Endothelial cell of umbilical vein (primary cell): ENCODE measurements at places on chromosomes 5 and 9. TPM values are rescaled to one million over a fixed set of nuclear protein-coding genes. Genes with fewer than 3 reads are reported as not detected.

- H3K4me3 ChIP-seq = no peak overlapping the region
- no peak for DNase-seq
- no peak overlapping the region for H3K27ac ChIP-seq
- no peaks in the 10 kb centered on the region for H3K36me3 ChIP-seq
- peaks cover 34% of the 10 kb centered on the region for H3K27me3 ChIP-seq
These were observed 138.7 kb upstream of the PALM2AKAP2 start for GRCh38 chr9:109641372-109641659.

GRCh38 chr5:167561796-167562195 lies 729.6 kb upstream of the WWC1 start:
- no peak for DNase-seq
- H3K27ac ChIP-seq = no peak overlapping the region
- no peaks in the 10 kb centered on the region for H3K4me1 ChIP-seq

DNA sequence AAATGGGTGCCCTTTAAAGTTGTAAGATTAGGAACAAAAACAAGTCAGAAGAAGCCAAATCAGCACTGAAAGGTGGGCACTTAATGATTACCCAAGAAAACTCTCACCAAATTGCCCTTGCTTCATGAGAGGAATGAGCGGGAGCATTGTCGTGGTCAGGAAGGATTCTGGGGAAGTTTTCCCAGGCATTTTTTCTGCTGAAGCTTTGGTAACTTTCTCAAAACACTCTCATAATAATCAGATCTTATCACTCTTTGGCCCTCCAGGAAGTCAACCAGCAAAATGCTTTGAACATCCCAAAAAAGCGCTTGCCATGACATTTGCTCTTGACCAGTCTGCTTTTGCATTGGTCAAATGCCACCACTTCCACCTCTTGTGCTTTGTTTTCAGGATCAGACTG lies 10.4 kb upstream of the PCDHGC3 start:
- H3K27ac ChIP-seq = no peak overlapping the region
- H3K4me3 ChIP-seq = no peak overlapping the region
- H3K4me1 ChIP-seq = no peaks in the 10 kb centered on the region

GRCh38 chr9:121857928-121858327 lies 206.5 kb downstream of the DAB2IP start:
- H3K36me3 ChIP-seq = no peaks in the 10 kb centered on the region
- no peak overlapping the region for H3K4me3 ChIP-seq
- DNase-seq = no peak
- no peaks in the 10 kb centered on the region for H3K27me3 ChIP-seq
- H3K27ac ChIP-seq = no peak overlapping the region

- no peaks in the 10 kb centered on the region for H3K27me3 ChIP-seq
- H3K36me3 ChIP-seq = no peaks in the 10 kb centered on the region
- no peaks in the 10 kb centered on the region for H3K4me1 ChIP-seq
These were observed 216.4 kb downstream of the CACNA1B start for GRCh38 chr9:138094028-138094427.

DNA sequence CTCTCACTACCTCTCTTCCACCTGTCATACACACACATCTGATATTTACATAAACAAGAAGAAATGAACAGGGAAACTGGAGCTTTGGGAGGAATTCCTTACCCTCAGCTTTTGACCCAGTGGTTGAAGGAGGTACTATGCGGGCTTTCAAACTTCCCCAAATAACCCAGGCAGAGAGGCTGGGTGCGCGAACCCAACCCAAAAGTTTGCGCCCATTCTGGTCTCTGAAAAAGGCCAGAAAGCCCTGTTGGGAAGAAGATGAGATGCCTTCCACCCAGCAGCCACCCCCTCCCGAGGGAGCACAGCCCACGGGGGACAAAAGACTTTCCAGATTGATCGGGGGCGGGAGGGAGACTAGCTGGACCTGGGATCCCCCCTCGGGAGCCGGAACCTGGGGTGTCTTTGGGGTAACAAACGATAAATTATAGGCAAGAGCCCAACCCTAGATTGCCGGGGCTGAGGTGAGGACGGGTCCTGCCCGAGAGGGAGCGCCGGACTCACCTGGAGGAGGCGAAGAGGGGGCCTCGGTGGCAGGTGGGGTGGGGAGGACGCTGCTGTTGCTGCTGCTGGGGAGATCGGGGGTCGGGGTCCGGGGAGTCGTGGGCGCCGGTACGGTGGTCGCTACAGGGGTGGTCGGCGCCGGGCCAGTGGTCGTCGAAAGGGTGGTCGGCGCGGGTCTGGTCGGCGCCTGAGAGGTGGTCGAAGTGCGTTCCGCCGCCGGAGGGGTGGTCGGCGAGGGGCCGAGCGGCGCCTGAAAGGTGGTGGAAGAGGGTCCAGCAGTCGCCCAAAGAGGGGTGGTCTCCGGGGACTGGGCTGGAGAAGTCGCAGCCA lies 798 bp downstream of the MEGF9 start:
- H3K36me3 ChIP-seq = no peaks in the 10 kb centered on the region
- DNase-seq = no peak
- peaks cover 21% of the 10 kb centered on the region for H3K4me1 ChIP-seq
- H3K27me3 ChIP-seq = no peaks in the 10 kb centered on the region
- H3K27ac ChIP-seq = no peak overlapping the region

DNA sequence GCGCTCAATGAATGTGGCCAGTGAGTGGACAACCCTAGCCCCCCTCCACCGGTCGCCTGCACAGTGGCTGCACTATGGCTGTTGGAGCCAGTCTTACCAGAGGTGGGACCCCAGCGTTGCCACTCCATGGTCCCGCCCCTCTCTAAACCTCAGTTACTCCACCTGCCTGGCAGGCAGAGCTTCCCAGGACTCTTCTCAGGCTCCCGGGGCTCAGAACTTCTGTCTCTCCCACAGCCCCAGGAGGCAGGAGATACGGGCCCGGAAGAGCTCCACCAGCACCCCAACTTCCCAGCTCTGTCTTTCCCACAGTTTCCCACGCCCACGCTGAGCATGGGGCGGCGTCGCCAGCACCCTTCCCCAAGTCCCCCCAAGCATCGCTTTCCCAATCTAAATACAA lies 975 bp downstream of the RASGEF1C start:
- H3K36me3 ChIP-seq = no peaks in the 10 kb centered on the region
- peaks cover 3% of the 10 kb centered on the region for H3K4me1 ChIP-seq
- no peak overlapping the region for H3K4me3 ChIP-seq
- no peak overlapping the region for H3K27ac ChIP-seq
- DNase-seq = no peak

DNA sequence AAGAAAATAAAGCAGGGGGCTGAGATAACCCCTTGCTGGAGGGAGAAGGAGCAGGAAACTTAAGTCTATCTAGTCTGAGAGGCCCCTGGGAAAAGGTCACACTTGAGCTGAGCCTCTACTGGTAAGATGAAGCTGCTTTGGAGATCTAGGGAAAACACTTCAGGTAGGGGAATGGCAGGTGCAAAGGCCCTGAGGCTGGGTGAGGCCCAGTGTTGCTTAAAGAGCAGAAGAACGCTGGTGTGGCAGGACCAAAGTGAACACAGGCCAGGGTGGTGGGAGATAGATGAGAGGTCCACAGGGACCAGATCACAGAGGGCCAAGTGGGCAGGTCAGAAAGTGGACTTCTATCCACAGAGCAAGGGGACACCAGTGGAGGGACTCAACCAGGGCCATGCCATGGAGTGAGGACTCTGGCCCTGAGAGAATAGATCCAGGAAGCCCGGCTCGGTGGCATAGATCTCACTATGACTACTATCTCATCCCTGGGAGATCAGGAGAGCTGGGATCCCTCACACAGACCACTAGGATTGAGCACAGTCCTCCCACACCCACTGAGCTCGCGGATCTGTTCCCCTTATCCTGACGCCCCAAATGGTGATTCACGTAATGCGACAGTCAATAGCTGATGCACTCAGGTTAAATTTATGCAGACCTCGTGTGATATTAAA lies 17.6 kb upstream of the NEURL1B start:
- H3K4me3 ChIP-seq = no peak overlapping the region
- no peaks in the 10 kb centered on the region for H3K36me3 ChIP-seq
- no peak overlapping the region for H3K27ac ChIP-seq
- no peaks in the 10 kb centered on the region for H3K4me1 ChIP-seq
- H3K27me3 ChIP-seq = peaks cover 3% of the 10 kb centered on the region

DNA sequence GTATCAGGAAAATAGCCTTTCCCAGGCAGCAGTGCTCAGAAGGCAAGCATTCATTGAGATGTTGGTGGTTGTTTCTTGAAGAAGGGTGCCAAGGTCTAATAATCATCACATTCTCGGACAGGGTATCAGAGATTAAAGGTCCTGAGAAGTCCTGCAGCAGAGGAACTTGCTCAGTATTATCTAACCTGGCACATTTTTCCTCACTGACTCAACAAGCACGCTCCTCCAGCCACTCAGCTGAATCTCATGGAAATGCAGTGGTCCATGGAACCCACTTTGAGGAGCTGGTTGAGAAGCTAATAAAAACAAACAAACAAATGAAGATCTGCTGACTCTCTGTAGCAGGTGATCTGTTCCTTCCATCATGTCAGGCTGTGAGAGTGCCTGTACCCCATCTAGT lies 35.3 kb upstream of the ICE1 start:
- H3K27ac ChIP-seq = no peak overlapping the region
- DNase-seq = peak; percentile 8

GRCh38 chr9:82108474-82108873 lies 119.9 kb downstream of the SPATA31D1 start:
- H3K27me3 ChIP-seq = no peaks in the 10 kb centered on the region
- no peak for DNase-seq
- no peak overlapping the region for H3K4me3 ChIP-seq
- H3K27ac ChIP-seq = no peak overlapping the region
- no peaks in the 10 kb centered on the region for H3K36me3 ChIP-seq

GRCh38 chr5:41246376-41246775 lies 33.0 kb upstream of the C6 start:
- no peak overlapping the region for H3K27ac ChIP-seq
- H3K36me3 ChIP-seq = no peaks in the 10 kb centered on the region
- no peak for DNase-seq
- no peaks in the 10 kb centered on the region for H3K4me1 ChIP-seq

GRCh38 chr5:67163231-67163756 lies 33.3 kb downstream of the CD180 start:
- H3K36me3 ChIP-seq = peaks cover 41% of the 10 kb centered on the region
- H3K27ac ChIP-seq = no peak overlapping the region
- H3K4me1 ChIP-seq = peaks cover 8% of the 10 kb centered on the region
- H3K4me3 ChIP-seq = no peak overlapping the region

- no peak for DNase-seq
- peaks cover 9% of the 10 kb centered on the region for H3K4me1 ChIP-seq
- no peak overlapping the region for H3K27ac ChIP-seq
- H3K27me3 ChIP-seq = no peaks in the 10 kb centered on the region
- no peak overlapping the region for H3K4me3 ChIP-seq
- H3K36me3 ChIP-seq = no peaks in the 10 kb centered on the region
These were observed 2.0 kb downstream of the QSOX2 start for GRCh38 chr9:136243631-136244030.

DNA sequence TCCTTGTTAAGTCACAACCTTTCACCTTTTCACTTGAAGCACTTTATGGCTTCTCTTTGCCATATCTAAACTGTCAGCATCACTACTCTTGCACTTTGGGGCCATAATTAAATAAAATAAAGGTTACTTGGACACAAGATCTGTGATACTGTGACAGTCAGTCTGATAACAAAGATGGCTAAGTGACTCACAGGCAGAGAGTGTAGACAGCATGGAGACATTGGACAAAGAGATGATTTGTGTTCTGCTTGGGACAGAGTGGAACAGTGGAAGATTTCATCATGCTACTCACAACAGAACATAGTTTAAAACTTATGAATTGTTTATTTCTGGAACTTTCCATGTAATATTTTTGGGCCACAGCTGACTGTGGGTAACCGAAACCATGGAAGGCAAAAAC lies 81.7 kb upstream of the SMC5 start:
- no peak for DNase-seq
- H3K4me3 ChIP-seq = no peak overlapping the region
- no peaks in the 10 kb centered on the region for H3K27me3 ChIP-seq
- H3K27ac ChIP-seq = no peak overlapping the region

TRIM7 gene
- 3.4 and 4.1 TPM in 2 replicates for total RNA-seq

MYOT gene
- not detected in 2 replicates for total RNA-seq

PRDM9 gene
- total RNA-seq = not detected in 2 replicates

PRLR gene
- not detected in 2 replicates for total RNA-seq

FOXD4 gene
- total RNA-seq = 0.35 and 0.42 TPM in 2 replicates

SPATA31E1 gene
- total RNA-seq = not detected in 2 replicates

VLDLR gene
- total RNA-seq = 2.5 and 3.2 TPM in 2 replicates

NRARP gene
- 50.0 and 61.0 TPM in 2 replicates for total RNA-seq

UBAP1 gene
- total RNA-seq = 38.0 and 38.8 TPM in 2 replicates
